ENCODE measurements at places on chromosomes 3 and 15.

GRCh38 chr3:34016925-34017587 is 218.6 kb downstream of the PDCD6IP start:
- no peak for DNase-seq

DNA sequence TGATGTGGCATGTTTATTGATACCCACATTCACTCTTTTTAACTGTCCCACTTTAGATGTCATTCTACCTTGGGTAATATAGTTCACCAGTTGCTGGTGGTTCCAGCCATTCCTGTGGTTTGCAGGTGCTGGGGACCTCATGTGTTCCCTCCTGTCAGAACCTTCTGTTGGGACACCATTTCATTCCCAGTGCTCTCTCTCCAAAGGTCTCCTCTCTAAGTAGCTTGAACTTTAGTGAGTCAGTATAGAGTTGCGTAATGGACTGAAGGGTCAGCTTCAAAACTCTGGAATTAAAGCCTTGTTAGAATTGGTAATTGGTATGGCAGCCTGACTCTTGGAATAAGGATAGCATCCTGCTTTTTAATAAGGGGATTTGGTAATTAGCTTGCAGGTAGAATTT is 108.5 kb downstream of the PLCL2 start:
- DNase-seq, result no peak

- DNase-seq, result no peak
Measured at GRCh38 chr15:85475711-85476110, 95.3 kb downstream of the AKAP13 start.

DNA sequence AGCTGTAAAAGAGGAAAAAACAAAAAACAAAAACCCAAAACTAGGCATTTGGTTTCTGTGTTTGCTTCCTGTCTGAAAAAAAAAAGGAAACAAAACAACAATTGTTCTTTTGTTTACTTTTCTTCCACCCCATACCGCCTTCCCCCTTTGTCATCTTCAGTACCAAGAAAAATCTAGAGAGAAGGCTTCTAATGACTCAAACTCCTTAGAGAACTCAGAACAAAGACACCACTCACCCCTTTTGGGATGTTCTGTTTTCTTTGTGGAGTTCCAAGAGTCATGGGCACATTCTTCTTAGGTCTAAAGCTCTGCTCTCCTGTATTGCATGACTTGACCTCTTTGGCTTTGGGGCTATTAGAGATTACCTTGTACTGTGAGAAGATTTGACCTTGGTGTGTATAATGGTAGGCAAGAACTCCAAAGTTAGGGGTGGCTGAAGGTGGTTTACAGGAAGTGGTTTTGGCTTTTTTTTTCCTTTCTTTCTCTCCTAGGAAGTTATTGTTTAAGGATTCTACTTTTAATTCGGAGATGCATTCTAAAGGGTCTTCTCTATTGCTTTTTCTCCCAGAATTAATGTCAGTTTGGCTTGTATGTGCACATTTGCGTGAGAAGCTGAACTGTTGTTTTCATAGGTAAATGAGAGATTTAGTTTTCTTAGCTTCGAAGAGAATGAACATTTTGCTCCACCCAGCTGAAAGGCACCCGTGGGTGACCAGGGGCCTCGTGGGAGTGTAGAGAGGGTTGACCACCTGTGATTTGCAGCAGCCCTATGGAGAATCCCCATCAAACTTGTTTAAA is 39.5 kb upstream of the ZBTB20 start:
- DNase-seq, result no peak

GRCh38 chr15:95059346-95059905 is 828.1 kb downstream of the MCTP2 start:
- DNase-seq, result no peak

DNA sequence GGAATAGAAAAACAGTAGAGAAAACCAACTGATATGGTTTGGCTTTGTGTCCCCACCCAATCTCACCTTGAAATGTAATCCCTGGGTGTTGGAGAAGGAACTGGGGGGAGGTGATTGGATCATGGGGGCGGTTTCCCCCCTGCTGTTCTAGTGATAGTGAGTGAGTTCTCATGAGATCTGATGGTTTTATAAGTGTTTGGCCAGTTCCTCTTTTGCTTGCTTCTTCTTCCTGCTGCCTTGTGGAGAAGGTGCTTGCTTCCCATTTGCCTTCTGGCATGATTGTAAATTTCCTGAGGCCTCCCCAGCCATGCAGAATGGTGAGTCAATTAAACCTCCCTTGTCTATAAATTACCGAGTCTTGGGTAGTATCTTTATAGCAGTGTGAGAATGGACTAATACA is 48.4 kb downstream of the EOMES start:
- DNase-seq, result no peak

DNA sequence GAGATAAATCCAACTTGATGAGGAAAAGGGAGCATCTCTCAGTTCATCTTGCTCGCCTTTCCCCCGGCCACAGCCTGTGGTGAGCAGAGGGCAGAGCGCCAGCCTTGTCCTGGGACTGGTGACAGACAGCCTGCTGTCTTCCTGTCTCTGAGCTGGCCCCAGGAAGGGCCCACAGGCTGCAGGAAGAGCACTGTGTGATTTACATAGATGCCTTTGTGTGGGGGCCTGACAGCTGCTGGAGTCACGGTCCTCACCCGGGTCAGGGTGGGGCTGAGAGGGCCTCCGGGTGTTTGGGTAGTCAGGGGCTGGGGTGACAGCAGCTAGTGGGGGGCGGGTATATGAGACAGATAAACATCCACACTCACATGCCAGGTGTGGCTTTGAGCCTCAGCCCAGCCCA is 29.3 kb downstream of the PLA2G4D start:
- no peak for DNase-seq

DNA sequence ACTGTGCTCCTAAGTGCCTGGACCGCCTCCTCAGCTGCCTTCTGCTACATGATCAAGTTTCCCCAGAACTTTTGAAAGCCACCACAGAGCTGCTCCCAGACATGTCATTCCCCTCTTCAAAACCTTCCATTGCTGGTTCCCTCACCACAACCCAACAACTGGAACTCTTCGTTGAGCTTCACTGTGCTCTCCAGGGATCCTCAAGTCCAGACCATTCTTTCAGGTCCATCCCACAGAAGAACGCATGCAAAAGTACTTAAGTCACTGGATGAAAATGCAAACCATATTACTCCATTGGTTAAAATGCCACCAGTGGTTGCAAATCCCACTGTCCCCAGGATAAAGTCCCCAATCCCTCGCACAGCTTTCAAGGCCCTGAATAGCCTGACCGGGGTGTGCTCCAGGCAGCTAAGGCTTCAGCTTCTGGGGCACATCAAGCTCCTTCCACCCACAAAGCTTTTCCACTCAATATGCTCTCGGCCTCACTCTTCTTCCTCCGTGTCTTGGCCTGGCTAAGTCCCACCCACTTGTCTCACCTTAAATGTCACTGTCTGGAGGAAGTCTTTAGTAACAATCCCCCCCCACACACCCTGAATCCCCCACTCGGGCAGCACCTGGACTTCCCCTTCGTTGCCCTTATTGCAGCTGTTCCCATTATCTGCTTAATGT is 84.8 kb downstream of the XXYLT1 start:
- no peak for DNase-seq

- no peak for DNase-seq
Measured at GRCh38 chr3:181879926-181880325, 168.2 kb downstream of the SOX2 start.

GRCh38 chr3:161914703-161915417 is 418.3 kb downstream of the OTOL1 start:
- DNase-seq, result no peak

GRCh38 chr3:39180183-39180545 is 12.2 kb downstream of the XIRP1 start:
- no peak for DNase-seq

GRCh38 chr3:23665741-23666140 is 140.0 kb upstream of the UBE2E1 start:
- no peak for DNase-seq

DNA sequence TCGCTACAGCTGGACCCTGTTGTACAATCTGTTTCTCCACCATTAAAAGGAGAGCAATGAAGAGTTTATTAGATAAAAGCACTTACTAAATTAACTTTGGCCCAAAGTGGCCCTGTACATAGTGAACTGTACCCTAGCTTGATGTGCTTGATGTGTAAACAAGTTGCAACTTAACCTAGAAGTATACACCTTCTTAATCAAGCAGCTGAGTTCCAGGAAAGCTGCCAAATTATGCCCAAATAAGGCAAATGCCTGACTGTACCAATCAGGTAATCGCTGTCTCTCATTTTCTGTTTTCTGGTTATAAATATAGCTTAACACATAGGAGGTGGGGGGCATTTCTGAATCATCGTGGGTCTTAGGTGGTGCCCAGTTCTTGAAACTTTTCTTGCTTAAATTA is 704.8 kb upstream of the CBLB start:
- no peak for DNase-seq

DNA sequence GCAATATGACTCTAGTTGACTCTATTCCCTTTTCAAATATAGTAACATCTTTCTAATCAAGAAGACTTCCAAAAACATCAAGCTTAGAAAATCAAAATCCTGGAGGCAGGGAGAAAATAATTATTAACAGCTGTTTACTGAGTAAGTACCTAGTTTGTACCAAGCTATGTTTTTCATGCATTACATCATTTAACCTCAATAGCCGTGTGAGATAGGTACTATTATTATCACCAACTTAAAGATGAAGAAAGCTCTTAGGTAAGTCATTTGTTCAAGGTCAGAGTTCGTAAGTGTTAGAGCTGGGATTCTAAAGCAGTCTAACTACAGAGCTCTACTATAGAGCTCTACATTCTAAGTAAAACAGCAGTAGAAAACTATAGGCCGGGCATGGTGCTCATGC is 41.6 kb downstream of the GSK3B start:
- no peak for DNase-seq

GRCh38 chr3:194875581-194876402 is 190.1 kb downstream of the FAM43A start:
- DNase-seq, result no peak

DNA sequence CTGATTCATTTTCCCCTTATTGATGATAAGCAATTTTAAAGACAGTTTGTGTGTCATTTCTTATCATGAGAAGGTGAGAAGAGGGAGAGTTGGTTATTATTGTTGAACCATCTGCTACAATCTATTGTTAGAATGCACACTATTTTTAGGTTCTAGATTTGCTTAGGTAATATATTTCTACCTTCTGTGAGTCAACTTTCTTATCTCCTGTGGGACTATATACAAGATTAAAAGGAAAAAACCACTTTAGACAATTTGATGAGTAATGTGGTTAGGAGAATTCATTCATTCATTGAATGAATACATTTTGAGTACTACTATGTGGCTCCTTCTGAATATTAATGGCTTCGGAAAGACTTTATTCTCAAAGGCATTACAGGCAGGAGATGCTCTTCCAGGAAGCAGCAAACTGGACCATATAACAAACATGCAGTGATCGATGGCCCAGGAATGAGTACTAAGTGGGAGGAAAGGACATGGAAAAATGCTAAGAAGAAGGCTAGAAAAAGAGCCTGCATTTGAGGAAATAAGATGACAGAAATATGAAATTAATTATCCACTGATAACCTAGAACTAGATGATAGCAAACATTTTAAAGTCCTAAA is 22.4 kb downstream of the SPTSSB start:
- no peak for DNase-seq

- peak; percentile 12 for DNase-seq
Measured at GRCh38 chr3:52310861-52311575, 5.1 kb upstream of the DNAH1 start.

DNA sequence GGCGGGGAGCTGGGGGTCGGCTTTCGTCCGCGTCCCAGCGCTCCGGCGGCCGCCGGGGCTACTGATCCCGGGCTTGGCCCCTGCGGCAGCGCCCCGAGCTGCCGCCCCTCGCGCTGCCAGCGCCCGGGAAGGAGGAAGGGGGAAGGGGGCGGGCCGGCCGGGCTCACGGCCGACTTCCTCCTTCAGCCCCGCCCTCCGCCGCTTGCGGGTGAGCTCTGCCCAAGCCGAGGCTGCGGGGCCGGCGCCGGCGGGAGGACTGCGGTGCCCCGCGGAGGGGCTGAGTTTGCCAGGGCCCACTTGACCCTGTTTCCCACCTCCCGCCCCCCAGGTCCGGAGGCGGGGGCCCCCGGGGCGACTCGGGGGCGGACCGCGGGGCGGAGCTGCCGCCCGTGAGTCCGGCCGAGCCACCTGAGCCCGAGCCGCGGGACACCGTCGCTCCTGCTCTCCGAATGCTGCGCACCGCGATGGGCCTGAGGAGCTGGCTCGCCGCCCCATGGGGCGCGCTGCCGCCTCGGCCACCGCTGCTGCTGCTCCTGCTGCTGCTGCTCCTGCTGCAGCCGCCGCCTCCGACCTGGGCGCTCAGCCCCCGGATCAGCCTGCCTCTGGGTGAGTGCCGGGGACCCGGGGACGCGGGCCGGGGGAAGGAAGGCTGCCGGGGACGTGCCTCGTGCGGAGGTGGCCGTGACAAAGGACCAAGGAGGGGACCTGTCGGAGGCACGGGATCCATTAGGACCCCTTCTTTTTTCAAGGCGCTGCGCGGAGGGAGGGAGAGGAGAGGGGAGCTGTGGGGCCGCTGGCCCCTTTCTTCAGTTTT is at the start of gene SEMA4B:
SEMA4B (plus strand) TSS at position 201 of the 814 bp plus-strand sequence; CDS start at position 450, 249 bp downstream.
- DNase-seq, result no peak
